MM.1S (cell line): ENCODE measurements at places on chromosomes 2 and 18.

DNA sequence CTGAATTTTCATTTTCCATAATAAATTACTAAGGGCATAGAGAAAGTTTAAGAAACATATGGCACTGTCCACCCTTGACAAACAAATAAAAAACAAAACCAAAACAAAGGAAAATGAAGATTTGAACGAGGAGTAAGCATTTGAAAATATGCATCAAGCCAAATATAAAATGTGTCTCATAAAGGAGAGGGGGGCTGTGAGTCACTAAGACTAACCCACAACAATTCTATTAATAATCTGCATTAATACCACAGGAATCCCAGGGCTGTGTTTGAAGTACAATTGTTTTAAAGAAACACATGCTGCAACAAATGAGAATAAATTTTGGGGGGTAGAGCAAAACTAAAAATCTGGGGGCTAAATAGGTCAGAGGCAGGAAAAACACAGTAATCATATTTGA, 53.8 kb upstream of the STK17B start:
- DNase-seq, result peak; percentile 76

DNA sequence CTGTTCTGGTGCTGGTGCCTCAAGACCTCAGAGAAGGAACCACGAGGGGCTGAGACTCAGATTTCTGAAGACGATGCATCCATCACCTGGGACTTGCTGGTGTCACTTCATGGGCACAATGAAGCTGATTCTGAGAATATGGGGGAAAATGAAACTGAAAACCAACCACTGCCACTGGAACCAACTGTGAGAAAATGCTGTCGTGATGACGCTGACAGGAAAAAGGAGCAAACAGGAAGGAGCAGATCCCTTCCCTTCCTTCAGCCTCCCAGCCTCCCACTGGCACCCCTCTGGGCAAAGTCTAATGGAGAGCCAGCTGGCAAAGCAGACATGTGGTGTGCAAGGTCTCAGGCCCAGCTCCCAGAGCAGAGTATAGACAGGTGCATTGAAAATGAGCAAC, 109.7 kb downstream of the FOXI3 start:
- peak; percentile 68 for DNase-seq

DNA sequence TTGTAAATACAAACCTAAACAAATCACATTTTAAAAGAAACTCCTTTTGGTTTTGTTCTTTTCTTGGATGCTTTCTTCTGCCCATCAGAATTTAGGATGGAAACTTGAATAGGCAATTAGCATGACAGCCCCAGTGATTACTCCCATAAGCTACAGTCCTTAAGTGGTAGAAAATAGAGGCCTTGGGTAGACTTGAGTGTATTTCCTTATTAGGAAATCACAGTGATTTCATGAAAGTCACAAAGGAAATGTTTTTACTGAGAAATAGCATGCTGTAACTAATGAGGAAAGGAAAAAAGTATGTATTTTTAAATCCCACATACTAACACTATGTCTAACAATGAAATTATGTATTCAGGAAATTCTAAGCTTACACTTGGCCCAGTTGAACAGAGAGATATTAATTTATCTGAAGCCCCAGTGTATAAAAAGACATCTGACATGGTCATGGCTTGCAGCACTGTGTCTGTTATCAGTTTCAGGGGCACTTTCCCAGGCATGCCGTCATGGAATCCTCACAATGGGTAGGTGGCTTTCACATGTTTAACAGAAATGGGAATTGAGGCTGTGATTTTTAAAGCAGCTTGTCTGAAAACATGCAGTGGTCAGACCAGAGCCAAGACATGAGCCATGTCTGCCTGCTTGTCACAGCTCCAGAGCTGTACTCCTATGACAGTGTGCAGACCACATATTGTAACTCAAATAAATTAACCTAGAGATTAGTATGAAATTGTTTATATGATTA, 79.7 kb upstream of the TRIB2 start:
- no peak for DNase-seq

- DNase-seq, result no peak
Measured at GRCh38 chr2:38605298-38605830, 2.6 kb upstream of the HNRNPLL start.

GRCh38 chr2:72824224-72824842, 1.5 kb downstream of the EXOC6B start:
- DNase-seq, result no peak

DNA sequence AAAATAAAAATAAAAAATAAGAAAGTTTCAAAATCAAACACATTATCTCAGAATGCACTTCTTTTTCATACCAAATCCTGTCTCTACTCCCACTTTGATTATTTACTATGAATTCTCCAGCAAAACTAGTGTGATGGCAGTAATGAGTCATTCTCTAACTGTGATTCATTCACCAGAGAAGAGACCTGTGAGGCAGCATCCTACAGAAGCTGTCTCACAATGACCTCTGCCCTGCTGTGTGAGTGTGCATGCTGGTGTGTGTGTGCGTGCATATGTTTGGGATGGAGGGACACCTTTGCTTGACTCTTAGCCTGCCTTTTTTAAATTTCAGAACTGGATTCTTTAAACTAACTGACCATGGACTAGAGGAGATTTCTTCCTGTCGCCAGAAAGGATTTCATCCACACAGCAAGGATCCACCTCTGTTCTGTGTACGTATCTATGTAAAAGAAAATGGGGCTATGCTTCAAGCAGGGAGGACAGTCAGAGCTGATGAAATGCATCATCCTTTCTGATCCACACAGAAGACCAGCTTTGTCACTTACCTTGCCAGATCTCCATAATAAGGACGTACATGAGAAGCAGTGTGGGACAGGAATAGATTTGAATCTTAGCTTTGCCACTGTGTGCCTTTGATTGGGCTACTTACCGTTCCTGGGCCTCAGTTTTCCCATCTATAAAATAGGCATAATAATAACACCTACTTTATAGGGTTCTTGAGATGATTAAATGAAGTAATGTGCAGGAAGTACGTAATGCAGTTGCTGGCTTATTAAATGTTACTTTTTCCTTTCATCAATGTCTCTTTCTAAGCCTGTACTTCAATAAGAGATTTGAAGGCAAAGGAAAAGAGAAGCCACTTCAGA, 31.2 kb downstream of the STAMBP start:
- DNase-seq, result no peak

GRCh38 chr2:100041946-100042345, 100.4 kb downstream of the AFF3 start:
- no peak for DNase-seq

DNA sequence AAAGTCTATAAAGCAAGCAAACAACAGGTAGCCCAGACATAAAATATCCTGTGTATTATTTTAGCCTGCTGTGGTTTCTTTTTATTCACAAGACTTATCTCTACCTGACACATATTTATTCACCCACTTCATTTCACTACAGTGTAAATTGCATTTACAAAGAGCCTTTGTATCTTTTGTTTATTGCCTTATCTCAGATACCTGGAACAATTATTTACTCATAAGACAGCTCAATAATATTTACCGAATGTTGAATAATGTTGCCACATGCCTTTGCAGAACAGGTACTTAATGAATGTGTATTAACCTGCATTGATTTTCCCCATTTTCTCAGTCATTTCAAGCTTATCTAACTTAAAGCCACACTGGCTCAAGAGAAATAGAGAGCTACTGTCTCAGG, 603.6 kb downstream of the FBXO15 start:
- no peak for DNase-seq

- no peak for DNase-seq
Measured at GRCh38 chr2:96108151-96108540, 8.2 kb downstream of the ADRA2B start.

DNA sequence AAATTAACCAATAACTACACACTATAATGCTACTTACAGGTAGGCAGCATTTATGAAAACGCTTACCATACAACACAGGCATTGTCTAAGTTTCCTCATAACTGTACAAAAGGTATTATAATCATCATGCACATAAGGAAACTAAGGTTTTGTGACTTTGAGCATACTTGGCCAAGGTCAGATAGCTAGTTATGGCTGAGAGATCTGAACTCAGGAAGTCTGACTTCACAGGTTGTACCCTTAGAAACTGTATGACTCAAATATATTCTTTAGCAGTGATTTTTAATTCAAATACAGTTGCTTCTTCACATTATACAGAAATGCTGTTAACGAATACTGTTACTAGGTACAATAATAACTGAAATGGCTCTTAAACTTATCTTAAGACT, 89.3 kb downstream of the TRIP12 start:
- no peak for DNase-seq

GRCh38 chr18:56709463-56709862, 58.3 kb downstream of the WDR7 start:
- DNase-seq, result peak; percentile 56

DNA sequence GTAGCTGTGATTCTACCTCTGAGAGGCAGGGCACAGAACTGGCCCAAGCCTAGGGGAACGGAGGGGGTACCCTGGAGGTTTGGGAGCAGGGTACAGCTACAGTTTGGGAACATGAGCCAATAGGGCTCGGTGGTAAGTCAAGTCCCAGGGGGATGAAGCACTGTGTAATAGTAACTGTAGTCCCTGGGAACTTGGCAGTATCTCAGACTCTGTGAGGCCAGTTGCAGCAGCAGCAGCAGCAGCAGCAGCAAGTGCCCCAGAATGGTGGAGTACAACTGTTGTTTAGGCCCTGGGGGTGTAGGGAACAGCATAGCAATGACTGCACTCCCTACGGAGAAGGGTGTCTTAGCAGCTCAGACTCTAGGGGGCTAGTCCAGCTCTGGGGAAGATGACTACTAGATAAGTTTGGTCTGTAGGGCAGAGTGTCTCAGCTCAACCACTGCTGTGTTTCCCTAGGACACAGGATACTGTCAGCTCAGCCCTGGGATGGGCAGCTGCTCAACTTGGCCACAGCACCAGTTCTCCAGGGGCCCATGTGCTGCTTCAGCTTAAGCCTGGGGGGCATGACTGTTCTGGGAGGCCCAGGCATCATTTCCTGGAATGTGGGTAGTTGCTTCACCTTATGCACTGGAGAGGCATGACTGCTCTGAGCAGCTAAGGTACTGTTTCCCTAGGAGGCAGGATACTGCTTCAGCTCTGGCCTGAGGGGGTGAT, 20.5 kb downstream of the CARF start:
- no peak for DNase-seq
